ENCODE measurements at places on chromosomes 16 and 17.

GRCh38 chr16:67311607-67312488 lies 14.7 kb downstream of the KCTD19 start:
- peak; percentile 76 for DNase-seq

DNA sequence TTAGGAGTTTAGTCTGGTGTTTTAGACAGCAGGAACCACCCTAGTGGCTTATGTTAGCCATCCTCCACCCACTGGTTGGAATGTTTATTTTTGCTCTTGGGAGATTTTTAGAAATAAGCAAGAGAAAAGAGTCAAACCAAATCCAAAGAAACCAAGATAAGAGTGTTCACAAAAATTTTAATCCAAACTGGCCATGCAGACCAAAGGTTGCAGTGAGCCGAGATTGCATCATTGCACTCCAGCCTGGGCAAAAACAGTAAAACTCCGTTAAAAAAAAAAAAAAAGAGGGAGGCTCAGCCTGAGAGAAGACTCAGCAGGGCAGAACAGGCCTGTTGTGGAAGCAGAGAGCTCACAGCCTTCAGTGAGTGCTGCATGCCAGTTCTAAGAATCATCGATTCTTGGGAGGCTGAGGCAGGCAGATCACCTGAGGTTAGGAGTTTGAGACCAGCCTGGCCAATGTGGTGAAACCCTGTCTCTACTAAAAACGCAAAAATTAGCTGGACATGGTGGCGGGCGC lies 12.2 kb upstream of the C16orf54 start:
- DNase-seq, result no peak

GRCh38 chr17:79631640-79632431 lies 21.0 kb upstream of the RBFOX3 start:
- DNase-seq, result no peak

DNA sequence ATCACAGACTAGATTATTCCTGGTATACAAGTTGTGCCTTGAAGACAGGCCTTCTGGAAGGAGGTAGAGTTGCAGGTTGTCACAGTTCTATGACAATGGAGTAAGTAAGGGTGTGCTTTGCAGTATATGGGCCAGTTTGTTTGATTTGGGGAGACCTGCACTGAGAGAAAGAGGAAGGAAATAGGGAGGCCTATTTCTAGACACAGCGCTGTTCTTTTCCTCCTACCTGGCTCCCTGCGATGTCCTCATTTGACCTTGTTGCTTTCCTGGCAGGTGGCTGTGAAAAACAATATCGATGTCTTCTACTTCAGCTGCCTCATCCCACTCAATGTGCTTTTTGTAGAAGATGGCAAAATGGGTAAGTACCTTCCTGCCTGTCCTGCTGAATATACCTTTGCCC lies 22.5 kb upstream of the RASL10B start:
- DNase-seq, result no peak

DNA sequence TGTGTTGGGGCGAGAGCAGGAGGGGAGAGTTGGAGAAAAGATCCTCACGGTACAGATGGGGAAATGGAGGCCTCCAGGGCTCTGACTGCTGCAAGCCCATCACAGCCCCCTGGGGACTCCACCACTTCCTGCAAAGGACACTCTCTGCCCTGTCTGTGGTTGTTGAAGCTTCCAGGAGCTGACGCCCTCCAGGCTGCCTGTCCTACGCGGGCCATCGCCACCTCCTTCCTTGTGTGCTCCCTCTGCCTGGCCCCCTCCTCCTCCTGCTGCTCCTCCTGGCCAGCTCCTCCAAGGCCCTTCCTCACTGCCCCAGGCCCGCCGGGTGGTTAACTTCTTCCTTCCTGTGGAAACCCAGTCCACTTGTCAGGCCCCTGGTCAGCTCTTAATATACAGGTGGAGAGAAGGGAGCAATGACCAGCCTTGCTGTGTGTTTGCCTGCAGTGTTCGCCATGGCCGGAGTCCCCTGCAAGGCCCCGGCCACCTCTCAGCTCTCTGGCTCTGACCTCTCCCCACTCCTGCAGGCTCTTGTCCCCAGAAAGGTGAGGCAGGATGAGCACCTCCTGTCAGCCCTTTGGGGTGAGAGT lies 18.4 kb upstream of the STAC2 start:
- peak; percentile 41 for DNase-seq

DNA sequence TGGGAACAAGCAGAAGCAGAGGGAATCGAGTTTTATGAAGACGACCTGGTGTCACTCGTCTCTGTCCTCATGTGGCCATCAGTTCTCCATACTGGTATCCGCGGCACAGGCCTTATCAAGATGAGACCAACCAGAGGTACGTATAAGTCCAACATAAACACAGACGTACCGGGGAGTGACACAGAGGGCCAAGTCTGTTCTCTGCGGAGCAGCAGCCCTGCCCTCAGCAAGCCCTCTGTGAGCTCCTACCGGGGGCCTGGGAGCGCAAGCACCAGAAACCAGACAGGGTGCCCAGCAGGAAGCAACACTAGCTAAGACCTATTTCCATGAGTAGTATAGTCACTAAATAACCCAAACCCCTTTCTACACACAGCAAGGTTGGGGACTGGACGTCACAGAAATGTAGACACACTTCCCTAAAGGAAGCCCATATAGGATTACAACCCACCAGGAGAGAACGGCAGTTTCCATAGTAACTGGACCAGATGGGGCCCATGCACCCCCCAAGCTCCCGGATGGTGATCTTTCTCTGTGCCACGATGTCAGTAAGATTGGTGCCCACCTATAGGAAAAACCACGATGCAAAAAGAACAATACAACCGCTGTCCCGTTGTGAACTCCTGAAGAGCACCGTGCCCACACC lies 911 bp downstream of the ARL16 start:
- DNase-seq, result no peak

- DNase-seq, result no peak
These were observed 42.9 kb upstream of the C16orf78 start for GRCh38 chr16:49330562-49331201.

GRCh38 chr17:19019041-19019941 lies 14.7 kb upstream of the FAM83G start:
- peak; percentile 39 for DNase-seq

GRCh38 chr17:76091526-76092286 lies 11.9 kb downstream of the EXOC7 start:
- DNase-seq, result no peak

DNA sequence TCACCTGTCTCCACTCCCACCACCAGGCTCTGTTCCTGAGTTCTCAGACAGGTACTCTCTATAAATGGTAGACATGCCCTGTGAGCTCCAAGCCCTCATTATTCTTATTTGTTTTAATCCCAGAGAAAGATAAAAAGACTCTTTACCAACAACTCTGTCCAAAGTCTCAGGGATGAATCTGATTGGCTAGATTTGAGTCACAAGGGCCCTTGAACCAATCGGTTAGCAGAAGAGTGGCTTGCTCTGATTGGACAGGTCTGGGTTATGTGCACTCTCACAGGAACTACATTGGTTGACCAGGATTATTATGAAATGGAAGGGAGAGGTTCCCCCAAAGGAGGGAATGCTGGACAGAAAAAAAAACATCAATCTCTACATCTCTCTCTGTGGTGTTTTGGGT lies 7.5 kb downstream of the COTL1 start:
- DNase-seq, result no peak

DNA sequence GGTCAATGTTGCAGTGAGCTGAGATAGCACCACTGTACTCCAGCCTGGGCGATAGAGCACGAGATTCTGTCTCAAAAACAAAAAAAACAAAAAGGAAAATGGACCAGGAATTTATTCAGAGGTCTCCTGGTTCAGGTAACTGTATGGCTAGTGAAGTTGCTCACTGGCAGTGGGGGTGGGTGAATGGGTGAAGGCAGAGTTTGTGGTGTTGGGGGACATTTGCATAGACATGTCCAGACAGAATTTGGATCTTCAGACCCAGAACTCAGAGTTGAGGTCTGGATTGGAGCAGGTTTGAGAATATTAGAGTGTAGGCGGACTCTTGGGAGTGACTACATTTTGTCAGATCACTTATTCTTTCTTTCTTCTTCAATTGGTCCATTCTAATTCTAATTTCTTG lies 55.0 kb downstream of the SMPD3 start:
- DNase-seq, result no peak

- peak; percentile 5 for DNase-seq
These were observed 354.8 kb downstream of the SEC14L1 start for GRCh38 chr17:77495575-77495974.

DNA sequence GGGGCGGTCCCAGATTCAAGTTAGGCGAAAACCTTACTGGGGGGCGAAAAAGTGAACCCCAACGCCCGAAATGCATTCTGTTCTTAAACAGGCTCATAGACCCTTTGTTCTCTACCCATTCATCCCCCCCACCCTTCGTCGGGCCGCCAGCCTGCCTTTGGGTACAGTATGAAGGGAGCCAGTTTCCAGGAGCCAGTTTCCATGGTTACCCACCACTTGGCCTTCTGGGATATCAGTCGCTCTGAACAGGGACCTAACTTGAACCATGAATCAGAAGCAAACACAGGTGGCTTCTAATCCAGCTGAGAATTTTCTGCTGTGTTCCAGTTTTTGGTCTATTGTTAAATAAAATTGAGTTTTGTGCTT lies 532 bp downstream of the DHX40 start:
- peak; percentile 58 for DNase-seq

DNA sequence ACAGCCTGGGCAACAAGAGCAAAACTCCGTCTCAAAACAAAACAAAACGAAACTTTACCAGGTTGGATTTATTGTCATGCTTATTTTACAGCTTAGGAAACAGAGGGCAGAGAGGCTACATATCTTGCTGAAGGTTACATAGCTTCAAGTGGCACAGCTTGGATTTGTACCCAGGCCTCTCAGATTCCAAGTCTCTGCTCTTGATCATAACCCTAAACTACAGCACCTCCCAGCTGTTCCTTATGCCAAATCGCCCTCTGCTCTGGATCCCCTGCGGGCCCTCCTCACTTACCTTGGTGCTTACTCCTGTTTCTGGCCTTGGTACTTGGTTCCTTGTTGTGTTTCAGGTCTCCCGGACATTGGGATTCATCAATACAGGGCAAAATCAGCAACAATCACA lies 11.7 kb upstream of the CUEDC1 start:
- no peak for DNase-seq

DNA sequence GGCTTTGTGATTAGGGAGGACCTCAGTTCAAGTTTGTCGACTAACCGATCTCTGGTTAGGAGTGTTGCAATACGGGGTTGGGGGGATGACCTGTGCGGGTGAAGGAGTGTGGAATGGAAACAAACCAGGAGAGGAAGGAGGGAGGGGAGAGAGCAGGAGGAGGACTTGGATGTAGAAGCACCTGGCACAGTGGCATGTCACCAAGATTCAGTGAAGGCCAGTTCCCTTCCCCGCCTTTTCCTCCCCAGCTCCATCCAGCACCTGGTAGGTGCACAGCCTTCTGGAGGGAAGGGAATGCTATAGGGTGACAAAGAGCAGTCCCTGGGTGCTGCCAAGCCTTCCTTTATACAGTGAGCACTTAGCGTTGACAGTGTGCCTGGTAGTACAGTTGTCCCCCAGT lies 107.4 kb upstream of the CRHR1 start:
- DNase-seq, result no peak

DNA sequence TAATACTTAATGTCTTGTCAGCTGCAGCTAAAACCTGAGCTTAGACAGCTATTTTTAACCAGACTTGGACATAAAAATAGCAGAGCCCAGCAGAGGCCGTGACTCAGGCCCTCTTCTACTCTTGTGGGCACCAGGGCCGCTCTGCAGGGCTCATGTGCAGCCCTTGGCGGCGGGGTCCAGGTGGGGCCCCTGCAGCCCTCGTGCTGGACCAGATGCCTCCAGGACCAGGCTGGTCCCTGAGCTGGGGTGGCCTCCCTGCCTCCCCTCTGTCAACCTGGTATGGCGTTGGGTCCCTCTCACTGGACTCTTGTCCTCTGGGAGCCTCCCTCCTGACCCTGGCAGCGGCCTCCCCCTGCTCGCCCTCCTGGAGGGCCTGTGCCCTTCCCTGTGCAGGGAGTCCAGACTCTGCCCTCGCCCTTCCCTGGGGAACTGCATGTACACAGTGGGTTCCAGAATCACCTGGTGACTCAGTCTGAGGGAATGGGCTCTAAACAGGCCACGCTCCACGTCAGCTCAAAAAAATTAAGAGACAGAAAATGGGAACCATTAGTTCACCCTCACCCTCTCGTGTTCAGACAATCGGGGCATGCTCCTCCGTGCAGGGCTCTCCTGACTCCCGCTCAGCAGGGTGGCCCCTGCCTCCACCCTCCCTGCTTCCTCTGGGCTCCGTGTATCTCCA lies 9.7 kb downstream of the CDK5R1 start:
- DNase-seq, result no peak

GRCh38 chr16:20323591-20324117 lies 3.7 kb downstream of the GP2 start:
- DNase-seq, result no peak
